ENCODE measurements at places on chromosomes 2 and 18. TPM values are rescaled to one million over a fixed set of nuclear protein-coding genes. Genes with fewer than 3 reads are reported as not detected.
A peak's percentile ranks its signal among the peaks of the same experiment; 100 is the strongest.

CNTNAP5 gene
- 0.27 TPM for total RNA-seq

- no peak for DNase-seq
These were observed 238.3 kb downstream of the TCF4 start for GRCh38 chr18:55349685-55350084.

KCNS3 gene
- not detected for total RNA-seq

- no peak for DNase-seq
These were observed 229.1 kb upstream of the NRP2 start for GRCh38 chr2:205453202-205453601.

DUSP11 gene
- 18.6 TPM for total RNA-seq

DNA sequence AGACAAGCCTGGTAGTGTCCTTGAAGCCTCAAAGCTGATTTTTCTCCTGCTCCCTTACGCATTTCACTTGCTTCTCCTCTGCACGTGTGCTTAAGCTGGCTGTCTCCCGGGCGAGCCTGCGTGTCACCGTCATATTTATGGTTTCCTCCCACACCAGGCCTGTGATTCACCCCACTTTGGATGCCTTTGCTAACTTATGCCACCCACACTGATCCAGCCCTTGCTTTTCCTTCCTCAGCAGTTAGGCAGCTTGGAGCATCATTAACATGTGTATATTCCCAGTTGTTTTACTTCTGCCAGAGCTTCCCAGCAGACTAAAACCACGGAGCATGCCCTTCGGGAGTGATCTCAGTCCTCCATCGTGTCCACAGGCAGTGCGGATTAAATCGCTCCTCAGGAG lies 2.2 kb downstream of the ST3GAL5 start:
- DNase-seq = peak; percentile 79

ARHGAP15 gene
- total RNA-seq = 77.3 TPM

GAD1 gene
- 3.2 TPM for total RNA-seq

DNA sequence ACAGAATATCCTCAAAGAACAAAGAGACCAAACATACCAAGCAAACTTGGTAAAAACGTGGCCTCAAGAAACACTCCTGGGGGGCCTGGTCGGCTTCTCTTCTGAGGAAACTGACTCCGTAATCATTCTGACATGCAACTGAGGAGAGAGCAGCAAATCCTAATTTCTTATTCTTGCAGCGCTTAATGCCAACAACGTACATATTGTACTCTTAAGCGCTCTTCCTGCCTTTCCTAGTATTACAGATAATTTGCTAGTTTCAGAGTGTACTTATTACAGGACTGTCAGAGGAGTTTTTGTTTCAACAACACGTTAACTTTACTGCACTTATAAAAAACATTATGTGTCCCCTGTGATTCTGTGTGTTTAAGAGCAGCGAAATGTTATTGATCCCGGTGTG lies 64.9 kb downstream of the ZNF521 start:
- no peak for DNase-seq

- no peak for DNase-seq
These were observed 53.3 kb upstream of the CXCR4 start for GRCh38 chr2:136171223-136171622.

DNA sequence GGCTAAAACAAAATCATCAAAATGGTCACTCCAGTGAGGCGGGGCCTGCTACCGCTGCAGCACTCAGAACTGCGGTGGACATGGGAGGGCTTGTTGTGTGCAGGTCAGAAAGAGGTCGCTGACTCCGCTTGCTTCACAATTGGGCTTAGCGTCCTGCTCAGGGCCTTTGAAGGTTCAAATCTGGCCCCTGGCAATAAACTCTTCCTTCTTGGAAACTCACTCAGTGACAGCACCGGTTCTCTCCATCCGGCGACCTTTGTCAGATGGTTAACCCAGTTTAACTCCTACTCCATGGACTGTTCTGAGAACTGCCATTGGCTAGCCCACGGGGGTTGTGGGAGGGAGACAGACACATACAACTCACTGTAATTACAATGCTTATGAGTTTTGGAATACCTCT lies 29.0 kb upstream of the LAPTM4A start:
- DNase-seq = no peak

All from hematopoietic multipotent progenitor cell (in vitro differentiated cells).